ENCODE measurements at places on chromosomes 6 and 20. TPM values are rescaled to one million over a fixed set of nuclear protein-coding genes. Genes with fewer than 3 reads are reported as not detected.
A peak's percentile ranks its signal among the peaks of the same experiment; 100 is the strongest.

Gene DXO
- total RNA-seq: 26.8 TPM

DNA sequence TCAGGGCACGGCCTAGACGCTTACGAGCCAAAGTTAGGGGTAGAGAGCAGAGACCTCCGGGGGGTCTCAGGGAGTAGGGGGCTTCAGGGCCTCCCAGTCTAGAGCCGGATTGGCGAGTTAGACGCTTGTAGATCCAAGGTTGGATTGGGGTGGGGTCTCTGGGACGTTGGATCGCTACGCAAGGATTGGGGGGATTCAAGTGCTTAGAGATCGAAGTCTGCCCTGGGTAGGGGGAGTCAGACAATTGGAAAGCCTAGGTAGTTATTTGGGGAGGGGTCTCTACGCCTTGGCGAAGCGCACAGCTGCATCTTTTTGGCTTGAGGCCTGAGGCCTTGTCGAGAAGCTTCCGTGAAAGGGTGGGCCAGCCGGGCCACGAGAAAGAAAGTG, 469 bp downstream of the STX16 start:
- DNase-seq: no peak

GRCh38 chr6:144955859-144956258, 670.7 kb downstream of the UTRN start:
- peak; percentile 84 for DNase-seq

GRCh38 chr6:41651962-41652657, 13.8 kb downstream of the MDFI start:
- DNase-seq: no peak

GRCh38 chr6:22294301-22294700, 2.5 kb downstream of the PRL start:
- no peak for DNase-seq

All from M059J (cell line).